ENCODE measurements at places on chromosomes 3 and 15. TPM values are rescaled to one million over a fixed set of nuclear protein-coding genes. Genes with fewer than 3 reads are reported as not detected.
A peak's percentile ranks its signal among the peaks of the same experiment; 100 is the strongest.

The CPLX3 gene
- 4.1 TPM for total RNA-seq

The FBXL22 gene
- 42.4 TPM for total RNA-seq

The TNFSF10 gene
- total RNA-seq, result 18.8 TPM

The IMPG2 gene
- 0.20 TPM for total RNA-seq

The CAMKV gene
- total RNA-seq, result not detected

The PLD1 gene
- total RNA-seq, result 75.1 TPM

The ITPKA gene
- 6.0 TPM for total RNA-seq

DNA sequence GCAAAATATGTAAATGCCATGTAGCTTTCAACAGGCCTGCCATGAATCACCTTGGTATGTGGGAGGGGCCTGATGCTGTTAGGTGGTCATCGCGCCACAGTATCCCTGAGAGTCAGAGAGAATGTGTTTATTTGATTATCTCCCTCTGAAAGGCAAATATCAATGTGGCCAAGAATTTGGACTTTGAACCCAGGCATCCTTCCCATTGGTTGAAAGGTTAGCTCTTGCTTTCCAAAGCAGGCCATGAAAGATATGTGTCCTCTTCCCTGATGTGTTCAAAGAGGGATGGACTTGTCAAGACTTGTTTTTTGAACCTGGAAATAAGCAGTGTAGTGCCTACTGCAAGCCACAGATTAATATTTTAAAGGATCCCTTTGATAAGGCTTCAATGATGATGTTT is 36.7 kb downstream of the SRP14 start:
- DNase-seq, result no peak

DNA sequence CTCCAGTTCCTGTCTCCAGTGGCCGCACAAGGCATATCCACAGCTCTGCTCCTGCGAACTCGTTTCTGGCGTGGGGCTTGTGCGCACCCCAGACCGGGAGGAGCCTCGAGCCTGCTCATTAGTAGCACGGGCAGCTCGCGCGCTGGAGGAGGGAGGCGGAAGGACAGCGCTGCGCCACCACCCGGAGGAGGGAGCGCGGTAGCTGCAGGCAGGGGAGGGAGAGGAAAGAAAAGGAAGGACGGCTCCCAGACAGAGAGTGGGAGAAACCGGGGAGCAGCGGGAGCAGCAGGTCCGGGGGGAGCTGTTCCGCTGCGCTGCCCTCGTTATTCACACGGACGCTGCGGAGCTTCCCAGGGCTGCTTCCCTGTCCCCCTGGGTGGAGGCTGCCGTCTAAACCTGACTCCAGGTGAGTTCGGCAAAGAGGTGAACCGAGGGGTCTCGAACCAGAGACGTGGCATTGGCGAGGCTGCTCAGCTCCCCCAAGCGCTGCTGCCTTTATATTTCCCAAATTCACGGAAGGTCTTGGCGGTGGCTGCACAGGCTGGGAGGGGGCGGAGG is 121.3 kb upstream of the ZNF717 start:
- no peak for DNase-seq

DNA sequence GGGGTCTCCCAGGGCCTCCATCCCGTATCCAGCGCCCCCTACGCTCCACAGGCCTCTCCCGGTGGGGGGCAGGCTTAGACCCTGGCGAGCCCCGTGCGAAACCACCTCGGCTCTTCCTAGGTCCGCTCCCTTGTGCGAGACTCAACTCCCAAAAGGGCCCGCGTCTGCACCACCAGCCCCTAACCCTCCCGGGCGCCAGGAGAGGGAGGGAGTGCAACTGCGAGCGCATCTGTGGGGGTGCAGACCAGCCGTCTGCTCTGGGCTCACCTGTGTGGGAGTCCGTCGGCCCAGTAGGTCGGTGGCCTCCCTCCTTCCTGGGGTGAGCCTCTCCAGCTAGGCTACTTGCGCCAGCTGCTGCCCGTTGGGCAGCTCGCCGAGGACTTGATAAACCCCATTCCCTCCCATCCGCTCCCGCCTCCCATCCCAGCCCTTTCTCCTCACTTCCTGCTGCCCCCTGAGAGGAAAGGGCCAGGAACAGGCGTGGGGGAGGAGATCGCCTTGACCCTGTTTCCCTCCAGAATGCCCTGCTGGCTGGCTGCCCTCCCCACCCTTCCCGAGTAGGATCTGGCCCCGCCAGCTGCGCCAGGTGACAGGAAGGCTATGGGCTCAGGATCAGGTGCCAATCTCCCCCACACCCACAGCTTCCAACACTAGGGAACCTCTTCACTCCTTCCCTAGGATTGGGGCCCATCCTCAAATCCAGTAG is at the start of gene HYAL2:
HYAL2 (minus strand) TSS at position 360 of the 706 bp plus-strand sequence. CDS start 2,256 bp downstream, outside the sequence.
- peak; percentile 78 for DNase-seq

DNA sequence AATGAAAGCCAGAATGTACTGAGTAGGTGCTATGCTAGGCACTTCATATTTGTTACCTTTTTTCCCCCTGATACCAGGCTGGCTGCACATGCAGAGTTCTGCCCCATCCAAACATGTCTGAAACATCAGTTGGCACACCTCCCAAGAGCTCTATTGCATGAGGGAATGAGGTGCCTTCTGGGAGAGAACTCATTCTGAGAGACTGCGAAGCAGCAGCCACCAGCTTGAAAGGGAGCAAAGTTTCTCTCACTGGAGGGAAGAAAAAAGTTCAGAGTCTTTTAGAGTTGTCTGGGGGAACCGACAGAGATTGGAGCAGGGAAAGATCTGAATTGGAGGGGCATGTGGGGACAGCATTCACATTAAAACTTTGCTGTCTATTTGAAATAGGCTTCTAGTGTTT is 84.1 kb downstream of the AGBL1 start:
- no peak for DNase-seq

DNA sequence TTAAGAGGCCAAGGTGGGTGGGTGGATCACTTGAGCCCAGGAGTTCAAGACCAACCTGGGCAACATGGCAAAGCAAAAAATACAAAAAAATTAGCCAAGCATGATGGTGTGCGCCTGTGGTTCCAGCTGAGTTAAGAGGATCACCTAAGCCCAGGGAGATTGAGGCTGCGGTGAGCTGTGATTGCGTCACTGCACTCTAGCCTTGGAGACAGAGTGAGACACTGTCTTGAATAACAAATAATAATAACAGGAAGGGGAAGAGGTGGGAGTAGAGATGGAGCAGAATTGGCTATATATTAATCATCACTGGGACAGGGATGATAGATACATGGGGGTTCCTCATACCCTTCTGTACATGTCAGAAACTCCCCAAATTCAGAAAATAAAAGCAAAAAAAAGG is 23.8 kb upstream of the NMB start:
- DNase-seq, result no peak

- peak; percentile 28 for DNase-seq
Observed at GRCh38 chr3:100634493-100635272, 25.3 kb downstream of the ADGRG7 start.

DNA sequence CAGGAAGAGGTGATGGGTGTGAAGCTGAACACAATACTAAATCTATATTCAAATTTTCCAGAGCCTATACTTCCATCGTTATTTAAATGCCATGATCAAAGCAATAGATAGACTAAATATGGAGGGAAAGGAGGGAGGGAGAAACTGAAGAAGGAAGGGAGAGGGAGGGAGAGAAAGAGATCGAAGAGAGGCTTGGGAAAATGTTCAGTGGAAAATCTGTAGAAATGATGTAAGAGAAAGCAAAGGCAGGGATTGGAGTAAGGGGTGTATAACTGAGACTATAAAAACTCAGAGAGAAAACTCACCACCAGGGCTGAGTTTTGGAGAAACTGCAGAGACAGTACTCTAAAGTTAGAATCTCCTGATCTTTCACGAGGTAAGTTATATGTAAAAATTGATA is at the start of gene OSTN:
OSTN (plus strand) TSS at position 310 of the 400 bp plus-strand sequence. CDS start 13,292 bp downstream, outside the sequence.
- no peak for DNase-seq

DNA sequence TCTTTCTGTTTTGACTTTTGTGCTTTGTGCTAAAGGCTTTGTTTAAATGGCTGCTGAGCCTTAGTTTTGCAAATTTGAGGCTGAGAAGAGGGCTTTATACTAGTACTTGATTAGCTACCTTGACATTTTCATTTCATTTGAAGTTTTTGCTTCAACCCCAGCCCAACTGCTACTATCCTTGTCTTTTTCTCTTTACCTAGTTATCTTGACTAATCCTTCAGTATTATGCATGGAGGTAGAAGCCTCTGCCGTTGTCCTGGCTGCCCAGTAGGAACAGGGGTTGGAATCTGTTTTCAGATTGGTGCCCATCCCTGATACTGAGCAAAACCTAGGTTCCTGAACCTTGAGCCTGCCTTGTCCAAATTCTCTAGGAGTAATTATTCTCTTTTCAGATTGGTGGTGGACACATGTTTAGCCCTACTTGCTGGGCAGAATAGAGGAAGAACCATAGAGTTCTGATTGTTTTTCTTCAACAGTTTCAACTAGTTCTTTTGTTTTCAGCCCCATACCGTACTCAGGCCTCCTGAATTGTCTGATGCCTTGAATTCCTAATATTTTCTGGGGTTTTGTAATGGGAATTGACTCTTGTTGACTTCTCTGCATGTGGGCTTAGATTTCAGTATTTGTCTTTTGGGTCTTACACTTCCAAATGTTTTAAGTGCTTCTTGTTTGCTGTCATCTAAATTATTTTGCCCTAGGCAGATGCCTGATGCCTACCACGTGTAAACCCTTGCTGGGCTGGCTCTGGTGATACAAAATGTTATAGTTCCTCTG is 143.2 kb downstream of the DOCK3 start:
- no peak for DNase-seq

DNA sequence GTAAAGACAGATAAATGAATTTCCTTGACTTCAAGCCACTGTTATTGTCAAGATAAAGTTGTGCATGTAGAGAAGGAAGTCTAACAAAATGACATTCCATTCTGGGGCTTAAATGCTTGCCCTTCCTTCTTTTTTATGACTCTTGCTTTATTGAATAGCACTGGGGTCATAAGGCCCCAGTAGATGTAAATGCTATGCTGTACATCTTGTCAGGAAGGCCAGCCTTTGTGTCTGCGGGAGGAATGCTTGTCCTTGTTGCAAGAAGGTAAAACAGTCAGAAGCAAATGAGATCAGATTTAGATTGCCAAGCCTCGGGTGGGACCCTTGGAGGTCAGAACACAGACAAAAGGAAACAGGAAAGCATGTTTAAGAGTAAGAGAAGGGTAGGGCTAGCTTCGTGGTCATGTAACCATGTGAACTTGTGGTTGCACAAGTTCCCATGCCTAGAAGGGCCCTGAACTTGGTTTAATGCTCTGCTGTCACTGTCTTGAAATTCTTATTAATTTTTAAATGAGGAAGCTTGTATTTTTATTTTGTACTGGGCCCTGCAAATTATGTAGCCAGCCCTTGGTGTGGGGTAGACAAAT is 81.5 kb downstream of the PPM1L start:
- DNase-seq, result no peak

- no peak for DNase-seq
Observed at GRCh38 chr3:55329849-55330248, 157.3 kb downstream of the WNT5A start.

GRCh38 chr3:62895901-62896300 is 20.7 kb upstream of the CADPS start:
- no peak for DNase-seq

GRCh38 chr3:140052771-140053702 is 118.1 kb downstream of the CLSTN2 start:
- DNase-seq, result no peak

DNA sequence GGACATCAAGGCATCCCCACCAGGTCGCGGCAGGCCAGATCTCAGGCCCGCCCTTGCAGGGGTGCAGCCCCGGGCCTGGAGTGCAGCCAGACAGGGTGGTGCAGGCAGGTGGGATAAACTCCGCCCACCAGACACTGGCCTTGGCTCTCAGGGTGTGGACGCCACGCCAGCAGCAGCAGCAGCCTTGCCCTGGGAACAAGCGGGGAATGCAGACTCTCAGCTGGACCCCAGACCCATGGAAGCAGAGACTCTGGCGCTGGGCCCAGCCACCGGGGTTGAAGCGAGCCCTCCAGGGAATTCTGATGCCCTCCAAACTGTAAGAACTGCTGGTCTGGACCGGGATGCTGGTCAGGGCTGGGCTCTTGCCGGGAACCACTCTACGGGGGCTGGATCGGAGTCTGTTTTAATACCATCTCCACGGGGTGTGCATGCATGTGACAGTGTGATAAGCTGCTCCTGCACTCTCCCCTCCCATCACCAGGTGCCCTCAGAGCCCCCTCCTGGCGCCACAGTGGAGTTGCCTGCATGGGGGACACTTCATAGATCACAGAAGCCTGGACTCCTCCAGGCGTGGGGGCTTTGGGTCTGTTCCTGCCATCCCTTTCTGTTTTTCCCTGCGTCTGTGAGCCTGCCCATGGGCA is 142.7 kb downstream of the NSMCE3 start:
- DNase-seq, result no peak

DNA sequence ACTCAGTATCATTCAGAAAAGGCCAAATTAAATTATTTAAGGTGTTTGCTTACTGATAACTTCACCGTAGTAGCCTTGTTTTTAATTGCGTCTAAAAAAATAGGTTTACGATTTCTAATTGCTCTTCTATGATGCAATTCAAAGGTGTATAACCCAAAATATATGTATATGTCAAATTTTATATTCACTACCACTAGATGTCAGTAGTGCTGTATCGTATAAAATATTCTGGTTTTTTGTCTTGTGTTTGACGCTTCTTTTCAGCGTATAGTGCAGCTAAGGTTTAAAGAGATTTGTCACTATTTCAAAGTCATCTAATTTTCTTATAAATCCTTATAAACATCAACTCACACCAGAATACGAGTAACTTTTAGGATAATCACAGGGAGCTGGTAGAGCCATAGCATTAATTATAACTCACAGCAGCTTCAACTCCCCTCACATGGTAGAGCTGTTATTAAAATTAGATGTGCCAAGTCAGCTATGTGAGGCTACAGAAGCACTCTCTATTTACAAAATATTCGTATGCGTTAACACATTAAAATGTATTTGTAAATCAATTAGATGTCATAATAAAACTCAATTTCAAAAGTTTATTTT is 3.5 kb downstream of the PFN2 start:
- DNase-seq, result no peak

GRCh38 chr3:72077473-72078259 is 292.7 kb upstream of the PROK2 start:
- no peak for DNase-seq

GRCh38 chr3:67898916-67899315 is 244.5 kb upstream of the SUCLG2 start:
- no peak for DNase-seq

DNA sequence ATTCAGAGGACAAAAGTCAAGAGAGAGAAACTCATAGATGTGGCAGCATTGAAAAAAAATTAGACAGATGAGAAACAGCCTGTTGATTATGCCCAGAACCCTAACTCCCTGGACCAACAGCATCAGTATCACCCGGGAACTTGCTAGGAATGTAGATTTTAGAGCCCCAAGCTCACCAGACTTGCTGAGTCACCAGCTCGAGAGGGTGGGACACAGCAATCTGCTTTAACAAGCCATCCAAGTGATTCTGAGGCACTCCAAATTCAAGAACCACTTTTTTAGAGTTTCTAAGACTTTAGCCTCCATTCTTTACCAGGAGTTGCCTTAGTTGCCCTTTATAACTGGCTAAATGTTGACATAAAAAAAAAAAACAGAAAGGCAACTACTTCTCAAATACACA is 70.9 kb downstream of the CGGBP1 start:
- DNase-seq, result no peak

GRCh38 chr3:153252963-153253362 is 90.9 kb downstream of the RAP2B start:
- DNase-seq, result no peak
